Occipital lobe (tissue), 3 donors: ENCODE measurements at places on chromosomes 16 and 17. TPM values are rescaled to one million over a fixed set of nuclear protein-coding genes. Genes with fewer than 3 reads are reported as not detected.

DNA sequence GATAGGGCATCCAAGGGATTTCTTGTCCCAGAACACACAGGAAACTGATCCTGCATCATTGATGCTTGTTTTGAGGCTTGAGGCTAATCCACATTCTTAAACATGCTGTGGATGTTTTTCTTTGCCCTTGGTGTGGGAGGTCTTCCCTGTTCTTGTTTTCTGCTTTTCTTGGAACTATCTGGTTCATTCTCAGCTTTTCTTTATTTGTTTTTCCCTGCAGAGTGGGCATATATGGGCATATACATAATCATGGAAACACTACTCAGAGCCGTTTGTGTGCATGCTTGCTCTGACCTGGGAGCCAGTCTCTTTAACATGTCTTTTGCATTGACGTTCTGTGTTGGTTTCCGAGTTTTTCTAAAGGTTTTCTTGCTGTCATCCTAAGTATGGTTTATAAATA, 300.0 kb downstream of the SNX29 start:
- no peak for DNase-seq

GRCh38 chr17:55705847-55706246, 16.8 kb downstream of the TMEM100 start:
- no peak for DNase-seq

GRCh38 chr16:27324851-27325301, 11.1 kb downstream of the IL4R start:
- no peak for DNase-seq

DNA sequence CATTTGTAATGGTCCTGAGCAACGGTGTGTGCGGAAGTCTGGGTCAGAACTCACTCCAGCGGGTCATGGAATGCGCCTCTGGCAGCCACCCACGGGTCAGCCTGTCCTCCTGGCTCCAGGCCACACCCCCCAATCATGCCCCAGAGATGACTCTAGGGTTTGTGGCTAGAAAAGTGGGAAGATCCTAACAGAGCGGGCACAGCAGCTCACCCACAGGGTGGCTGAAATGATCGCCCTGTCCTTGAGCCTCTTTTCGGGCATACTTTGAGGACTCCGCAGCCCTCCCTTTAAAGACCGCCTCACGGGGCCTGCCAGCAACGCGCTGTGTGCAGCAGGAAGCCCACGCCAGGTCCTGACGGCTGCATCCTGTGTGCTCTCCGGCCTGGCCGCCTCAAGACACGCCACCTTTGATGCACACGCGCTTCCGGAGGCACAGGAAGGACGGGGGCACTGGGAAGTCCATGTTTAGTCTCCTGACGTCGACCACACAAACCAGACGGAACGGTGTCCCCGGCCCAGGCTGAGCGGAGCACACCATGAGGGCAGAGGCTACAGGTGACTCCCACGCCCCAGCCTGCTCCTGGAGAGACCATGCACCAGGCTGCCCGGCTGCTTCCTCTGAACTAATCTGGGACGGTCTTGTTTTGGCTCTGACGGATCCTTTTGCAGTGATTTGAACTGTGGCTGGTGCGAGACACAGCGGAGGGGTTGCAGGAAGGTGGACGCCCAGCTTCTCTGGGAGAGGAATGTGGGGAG, 92.9 kb downstream of the TBC1D16 start:
- no peak for DNase-seq

GRCh38 chr17:14094676-14095601, 25.6 kb downstream of the COX10 start:
- DNase-seq: no peak

DNA sequence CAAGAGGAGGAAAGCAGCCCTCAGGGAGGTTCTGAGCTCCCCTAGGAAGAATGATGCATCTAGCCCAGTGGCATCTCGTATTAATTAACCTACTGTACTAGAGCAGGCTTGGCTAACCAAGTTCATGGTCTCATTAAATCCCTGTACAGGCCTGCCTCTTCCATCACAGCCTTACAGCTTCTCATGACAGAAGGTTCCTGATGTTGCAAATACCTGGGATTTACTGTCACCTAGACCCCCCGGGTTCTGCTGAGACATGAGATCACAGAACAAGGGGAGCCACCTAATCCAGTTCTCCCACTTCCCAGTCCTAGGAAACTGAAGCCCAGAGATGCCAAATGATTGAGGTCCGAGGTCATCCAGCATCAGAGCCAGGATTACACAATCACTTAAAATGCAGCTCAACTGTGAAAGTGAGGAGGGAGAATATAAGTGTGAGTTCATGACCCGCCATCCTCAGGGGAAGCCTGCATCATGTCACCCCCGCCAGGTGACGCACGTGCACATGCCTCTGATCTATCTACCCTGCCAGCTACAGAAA, 23.9 kb downstream of the ACLY start:
- DNase-seq: no peak

DNA sequence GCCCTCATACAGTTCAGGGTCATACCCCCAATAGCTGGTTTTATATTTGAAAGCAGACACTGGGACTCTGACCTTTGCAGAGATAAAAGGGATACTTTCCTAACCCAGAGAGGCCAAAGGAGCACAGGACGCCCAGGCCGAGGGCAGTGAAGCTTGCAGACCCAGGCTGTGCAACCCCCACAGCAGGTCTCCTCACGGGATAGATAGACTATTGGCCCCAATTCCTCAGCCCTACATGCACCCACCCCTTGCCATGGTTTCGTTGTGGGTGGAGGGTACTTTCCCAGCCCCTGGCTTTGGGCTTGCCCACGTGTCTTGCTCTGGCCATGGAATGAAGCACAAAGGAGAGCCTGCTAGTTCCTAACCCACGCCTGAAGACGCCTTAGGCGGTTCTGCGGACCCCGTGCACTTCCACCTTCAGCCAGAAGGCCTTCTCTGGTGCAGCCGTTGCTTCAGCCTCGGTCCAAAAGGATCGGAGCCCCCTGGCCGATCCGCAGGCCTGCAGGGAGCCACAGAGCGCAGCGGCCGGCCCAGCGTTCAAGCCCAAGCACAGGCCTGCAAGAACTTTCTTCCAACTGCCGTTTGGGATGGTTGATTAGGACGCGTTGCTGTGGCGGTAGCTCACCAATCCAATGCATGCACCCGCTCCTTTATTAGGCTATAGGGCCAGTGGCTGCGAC, 9.8 kb upstream of the BRCA1 start:
- DNase-seq: no peak

DNA sequence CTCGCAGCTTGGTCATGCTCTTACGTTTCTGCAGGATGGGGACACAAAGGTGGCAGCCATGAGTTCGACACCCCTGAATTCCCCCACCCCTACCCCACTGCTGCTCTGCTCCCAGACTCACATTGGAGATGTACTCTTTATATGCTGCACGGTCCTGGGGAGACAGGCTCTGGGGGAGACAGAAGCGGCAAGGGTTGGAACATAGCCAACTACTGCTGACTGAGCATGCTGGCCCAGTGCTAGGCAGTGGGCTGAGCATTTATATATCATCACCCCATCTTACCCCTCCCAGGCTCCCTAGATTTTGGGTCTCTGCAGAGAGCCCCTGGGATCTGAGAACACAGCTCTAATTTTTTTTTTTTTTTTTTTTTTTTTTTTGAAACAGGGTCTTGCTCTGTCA, 8.1 kb upstream of the ATXN7L3 start:
- no peak for DNase-seq

- DNase-seq: no peak
Observed at GRCh38 chr16:47716571-47716970, 255.4 kb downstream of the PHKB start.

DNA sequence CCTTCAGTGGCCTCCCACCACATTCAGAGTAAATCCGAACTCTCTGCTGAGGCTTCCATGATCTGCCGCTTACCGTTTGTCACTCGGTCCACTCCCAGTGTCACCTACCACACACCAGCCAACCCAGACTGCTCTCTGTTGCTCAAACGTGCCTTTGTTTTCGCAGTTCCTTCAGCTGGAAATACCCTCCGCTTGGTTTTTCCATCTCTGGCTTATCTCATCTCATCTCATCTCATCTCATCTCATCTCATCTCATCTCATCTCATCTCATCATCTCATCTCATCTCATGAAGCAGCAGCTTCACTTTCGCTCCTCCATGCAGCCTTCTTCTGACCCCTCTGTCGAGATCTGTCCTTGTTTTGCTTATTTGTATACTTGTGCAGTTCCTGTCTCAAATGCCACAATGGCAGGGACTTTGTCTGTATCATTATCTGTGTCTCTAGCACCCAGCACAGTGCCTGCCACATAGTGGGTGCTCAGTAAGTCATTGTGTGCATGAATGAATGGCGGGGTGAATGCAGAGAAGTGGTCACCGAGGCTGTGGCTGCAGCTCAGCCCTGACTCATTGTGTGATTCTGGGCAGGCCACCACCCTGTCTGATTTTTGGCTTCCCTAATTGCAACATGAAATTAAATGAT, 3.8 kb upstream of the SNX20 start:
- DNase-seq: no peak

GRCh38 chr16:79316004-79316458, 284.5 kb downstream of the MAF start:
- no peak for DNase-seq

DNA sequence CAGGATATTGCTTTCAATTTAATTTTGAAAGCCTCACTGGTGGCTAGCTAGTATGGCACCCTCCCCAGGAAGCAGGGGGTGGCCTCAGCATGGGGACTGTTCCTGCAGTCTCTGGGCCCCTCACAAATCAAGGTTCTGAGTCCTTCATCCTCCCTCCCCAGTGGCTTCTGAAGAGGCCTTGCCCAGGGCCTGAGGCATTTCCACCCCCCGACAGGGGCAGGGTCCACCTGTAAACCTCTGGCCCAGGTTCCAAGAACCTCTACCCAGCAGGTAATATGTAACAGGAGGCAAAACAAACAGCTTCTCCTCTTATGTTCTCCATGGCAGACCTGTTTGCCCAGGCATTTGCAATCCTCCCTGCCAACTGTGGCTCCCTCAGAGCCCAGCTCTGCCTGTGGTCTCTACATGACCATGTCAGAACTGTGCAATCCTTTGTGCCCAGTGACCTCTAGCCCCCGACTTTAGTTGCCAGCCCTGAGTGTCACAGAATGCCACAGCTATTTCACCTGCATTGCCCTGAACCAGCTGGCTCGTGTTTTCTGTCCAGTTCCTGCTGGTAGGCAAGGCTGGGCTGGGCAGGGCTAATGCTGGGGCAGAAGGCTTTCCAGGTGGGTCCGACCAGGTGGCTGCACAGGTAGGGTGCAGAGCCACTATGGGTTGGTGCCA, 14.3 kb downstream of the ACSF2 start:
- DNase-seq: no peak

DNA sequence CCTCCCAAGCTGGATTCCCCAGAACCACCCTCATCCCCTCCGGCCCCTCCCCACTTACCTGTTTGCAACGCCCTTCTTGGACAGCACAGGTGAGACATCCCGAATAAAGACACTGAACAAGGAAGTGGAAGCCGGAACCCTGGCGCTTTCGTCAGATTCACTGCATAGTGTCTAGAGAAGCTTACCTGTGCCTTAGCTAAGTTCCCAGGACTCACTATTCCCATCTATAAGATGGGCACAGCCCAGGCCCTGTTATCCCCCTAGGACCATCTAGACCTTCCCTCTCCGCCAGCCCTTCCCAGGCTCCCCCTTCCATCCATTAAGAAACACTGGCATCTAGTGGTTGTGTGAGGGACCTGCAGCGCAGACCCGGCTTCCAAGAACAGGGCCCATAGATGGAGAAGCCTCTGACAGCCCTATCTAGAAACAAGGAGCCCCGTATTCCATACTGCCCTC, 26.9 kb upstream of the RPL38 start:
- peak; percentile 64 for DNase-seq

DNA sequence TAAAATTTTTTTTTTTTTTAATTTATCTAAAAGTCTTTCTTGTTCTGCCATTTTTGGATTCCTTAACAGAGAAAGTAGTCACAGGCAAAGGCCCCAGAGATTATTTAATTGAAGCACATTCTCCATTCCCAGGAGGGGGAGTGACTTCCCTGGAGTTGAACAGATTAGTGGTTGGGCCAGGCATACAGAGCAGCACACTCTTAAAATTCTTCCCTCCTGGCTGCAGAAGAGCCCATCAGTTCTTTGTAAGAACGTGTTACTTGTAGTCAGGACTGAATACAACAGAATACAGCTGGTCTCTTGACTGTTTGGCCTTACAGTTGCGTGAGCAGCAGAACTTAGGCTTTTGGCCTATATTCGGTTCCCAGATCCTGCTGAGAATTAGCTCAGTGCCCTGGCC, 1.8 kb downstream of the ALKBH5 start:
- DNase-seq: no peak

DNA sequence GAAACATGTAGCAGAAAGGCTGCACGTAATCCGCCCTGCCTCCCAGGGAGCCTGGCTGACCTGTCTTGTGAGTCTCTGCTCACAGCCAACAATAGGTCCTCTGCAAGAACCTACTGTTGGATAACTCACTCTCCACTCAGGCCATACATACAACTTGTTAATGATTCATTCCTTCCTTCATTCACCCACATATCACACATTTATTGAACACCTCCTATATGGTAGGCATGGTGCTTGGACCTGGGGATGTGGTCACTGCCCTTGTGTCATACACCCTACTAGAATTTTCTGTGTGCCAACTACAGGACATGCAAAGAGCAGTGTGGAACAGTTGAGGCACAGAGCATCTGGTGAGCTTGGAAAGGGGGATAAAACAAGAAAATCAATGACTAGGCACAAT, 28.1 kb upstream of the HNF1B start:
- no peak for DNase-seq

- DNase-seq: no peak
Observed at GRCh38 chr16:88773812-88774291, 11.2 kb downstream of the PIEZO1 start.

- DNase-seq: no peak
Observed at GRCh38 chr16:9409560-9410493, 318.4 kb downstream of the HAPSTR1 start.

GRCh38 chr17:72488555-72489271, 367.9 kb downstream of the SOX9 start:
- no peak for DNase-seq

DNA sequence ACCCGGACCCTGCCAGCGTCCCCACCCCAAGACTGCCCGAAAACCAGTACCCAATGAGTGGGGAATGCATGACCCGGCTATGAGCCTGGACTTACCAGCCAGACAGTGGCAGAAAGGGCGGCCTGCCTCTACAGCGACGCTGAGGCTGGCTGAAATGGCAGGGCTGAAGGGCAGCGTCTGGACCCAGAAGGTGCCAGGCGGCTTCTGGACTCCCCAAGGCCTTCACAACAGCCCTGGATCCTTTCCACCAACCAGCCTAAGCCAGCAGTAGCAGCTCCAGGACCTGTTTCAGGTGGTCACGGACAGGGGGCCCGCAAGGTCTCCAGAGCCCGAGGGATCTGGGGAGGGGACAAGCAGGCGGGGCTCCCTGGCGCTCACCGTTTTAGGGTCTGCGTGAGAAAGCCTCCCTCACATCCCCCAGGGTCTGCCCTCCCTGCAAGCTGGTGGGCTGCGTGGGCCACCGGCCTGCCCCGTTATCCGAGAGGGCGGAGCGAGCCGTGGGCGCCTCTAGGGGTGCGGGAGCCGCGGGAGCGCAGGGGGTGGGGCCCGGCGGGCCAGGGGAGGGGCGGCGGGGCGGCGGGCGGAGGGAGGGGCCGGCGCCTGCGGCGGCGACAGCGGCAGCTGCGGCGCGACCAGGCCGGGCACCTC, at the start of gene RIPOR1:
TSS of gene RIPOR1 (plus strand) at position 608 of the 648 bp plus-strand sequence. CDS start 9,618 bp downstream, outside the sequence.
- DNase-seq: peak; percentile 54

The CCL11 gene
- total RNA-seq: not detected

The TCAP gene
- total RNA-seq: 0.47 TPM

The MOSMO gene
- 50.2 TPM for total RNA-seq

The PRR29 gene
- 0.78 TPM for total RNA-seq

The PITPNM3 gene
- total RNA-seq: 13.9 TPM

The SLC35B1 gene
- 39.0 TPM for total RNA-seq

The CASKIN1 gene
- 23.6 TPM for total RNA-seq
